ENCODE measurements at places on chromosomes 16 and 17.

DNA sequence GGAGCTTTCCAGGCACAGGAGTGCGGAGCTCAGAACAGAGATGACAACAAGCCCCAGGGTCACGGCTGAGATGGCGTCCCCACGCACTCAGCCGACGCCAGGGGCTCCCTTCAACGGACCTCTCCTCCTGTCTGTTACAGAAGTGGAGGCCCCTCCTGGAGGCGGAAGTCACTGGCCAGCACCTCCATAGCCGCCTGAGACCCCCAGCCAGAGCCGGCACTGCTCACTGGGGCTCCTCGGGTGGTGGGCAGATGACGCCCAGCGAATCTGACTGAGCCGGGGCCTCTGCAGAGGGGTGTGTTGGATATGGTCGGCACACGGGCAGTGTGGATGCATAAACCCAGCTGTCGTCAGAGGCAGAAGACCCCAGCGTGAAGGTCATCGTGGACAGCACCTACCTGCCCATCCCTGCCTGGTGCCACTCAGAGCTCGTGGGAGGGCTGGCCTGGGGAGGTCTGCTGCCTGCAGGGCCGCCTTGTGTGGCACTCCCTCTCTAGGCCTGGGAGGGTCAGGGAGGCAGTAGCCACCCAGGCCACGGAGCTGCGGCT lies 20.0 kb downstream of the NDUFAF8 start:
- no peak for DNase-seq

- DNase-seq: no peak
Observed at GRCh38 chr17:40058186-40058784, 4.1 kb upstream of the MED24 start.

- DNase-seq: no peak
Observed at GRCh38 chr16:10088380-10088793, 93.8 kb downstream of the GRIN2A start.

DNA sequence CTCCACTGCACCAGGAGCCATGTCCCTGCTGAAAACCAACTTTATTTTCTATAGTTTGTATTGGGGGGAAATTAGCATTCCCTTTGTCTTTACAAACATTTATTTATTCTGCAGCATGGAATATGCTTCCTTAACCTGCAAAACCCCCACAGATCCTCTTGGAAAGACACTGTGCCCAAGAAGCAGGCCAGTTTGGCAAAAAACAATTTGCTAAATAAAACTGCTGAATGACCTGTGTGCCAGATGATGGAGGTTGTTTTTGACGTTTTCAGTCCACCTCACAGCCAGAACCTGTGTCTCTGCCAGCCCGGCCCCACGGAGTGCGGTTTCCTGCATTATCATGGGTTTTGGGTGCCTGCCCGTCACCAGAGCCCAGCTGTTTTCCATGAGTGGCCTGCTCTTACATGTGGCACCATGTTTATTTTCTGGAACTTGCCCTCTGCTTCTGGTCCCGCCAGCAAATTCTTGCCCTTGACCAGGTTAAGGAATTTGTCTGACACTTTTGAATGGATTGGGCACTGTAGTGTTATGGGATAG lies 26.4 kb downstream of the ORC6 start:
- no peak for DNase-seq

DNA sequence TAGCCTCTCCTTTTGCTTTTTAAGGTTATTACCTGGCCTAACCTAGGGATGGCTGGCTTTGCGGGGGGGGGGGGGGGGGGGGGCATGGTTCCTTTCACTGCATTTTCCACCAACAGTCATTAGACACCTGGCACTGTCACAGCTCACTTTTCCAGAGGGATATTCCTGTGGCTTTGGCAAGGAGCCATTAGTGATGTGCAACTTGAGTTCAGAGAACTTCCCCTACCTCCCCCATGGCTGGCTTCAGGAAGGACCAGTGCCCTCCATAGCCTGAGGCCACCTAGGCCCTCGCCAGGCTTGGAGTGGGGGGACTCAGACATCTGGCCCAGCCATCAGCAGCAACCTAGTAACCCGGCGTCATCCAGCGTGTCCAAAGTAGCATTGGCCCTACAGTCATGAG lies 234.6 kb downstream of the CPPED1 start:
- DNase-seq: no peak

DNA sequence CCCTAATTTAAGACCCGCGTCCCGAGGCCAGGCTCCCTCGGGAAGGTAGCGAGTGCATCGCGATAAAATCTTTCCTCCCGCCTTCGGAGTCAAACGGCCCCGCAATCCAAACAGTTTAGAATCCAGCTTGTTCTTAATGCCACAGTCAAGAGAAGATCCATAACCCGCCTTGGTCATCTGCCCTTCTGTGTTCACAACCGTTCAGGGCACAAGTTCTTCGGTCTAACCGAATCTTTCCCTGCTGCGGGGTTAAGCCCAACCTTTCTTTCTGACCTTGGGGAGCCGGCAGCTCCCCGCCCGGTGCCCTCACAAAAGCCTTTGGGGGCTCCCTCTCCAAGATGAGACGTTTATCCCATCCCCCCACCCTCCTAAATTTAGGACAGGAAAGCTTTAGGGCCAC lies 30.3 kb downstream of the CPSF4L start:
- DNase-seq: no peak
